ENCODE measurements at places on chromosomes 7 and 10. TPM values are rescaled to one million over a fixed set of nuclear protein-coding genes. Genes with fewer than 3 reads are reported as not detected.

- ATAC-seq, result no peak
Measured at GRCh38 chr7:38678698-38679054, 47.5 kb upstream of the AMPH start.

DNA sequence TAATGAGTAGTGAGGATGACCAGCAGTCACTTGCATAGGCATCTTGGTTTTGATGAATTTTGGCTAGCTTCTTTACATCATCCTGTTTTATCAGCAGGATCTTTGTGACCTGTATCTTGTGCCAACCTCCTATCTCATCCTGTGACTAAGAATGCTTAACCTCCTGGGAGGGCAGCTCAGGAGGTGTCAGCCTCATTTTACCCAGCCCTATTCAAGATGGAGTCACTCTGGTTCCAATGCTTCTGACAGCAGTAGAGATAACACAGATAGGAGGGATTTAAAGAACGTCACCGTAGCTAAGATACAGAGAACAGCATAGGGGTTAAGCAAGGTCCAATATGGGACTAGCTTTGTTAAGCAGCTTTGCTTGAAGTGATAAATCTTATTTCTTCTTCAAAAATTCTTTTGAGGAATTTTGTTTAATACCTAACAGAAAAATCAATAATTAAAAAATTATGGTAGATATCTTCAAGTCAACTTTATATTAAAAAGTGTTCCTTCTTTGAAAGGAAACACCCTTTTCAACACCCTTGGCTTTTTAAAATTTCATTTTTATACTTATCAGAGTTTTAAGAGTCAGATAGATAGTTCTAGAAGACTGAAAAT lies 39.9 kb downstream of the TMEM229A start:
- no peak for ATAC-seq

- ATAC-seq, result no peak
Measured at GRCh38 chr10:31686599-31686998, 242.0 kb downstream of the ARHGAP12 start.

DNA sequence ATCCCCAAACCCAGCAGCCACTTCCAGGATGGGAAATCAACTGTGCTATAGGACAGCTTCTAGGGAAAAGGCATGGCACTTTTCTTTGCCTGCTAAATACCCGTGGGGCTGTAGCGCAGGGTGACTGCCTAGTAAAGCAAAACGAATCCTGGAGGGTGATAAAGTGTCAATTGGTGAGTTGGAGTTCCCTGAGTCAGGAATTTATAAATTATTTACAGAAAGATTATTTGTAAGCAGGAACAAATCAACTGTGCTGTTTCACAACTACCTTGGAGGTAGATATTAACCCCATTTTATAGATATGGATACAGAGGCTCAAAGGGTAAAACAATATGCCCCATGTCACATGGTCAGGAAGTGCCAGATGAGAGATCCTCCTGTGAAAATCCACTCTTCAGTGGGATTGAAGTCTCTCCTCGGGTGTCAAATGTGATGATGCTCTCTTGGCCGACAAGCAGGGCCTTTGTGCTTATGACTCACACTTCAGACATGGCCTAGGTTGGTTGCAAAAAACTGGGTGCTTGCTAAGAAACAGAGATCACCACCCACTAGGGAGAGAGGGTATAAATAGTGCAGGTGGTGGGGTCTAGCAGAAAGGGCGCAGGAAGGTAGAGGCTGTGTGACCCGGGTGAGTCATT lies 383.2 kb upstream of the ZMIZ1 start:
- ATAC-seq, result no peak

GRCh38 chr7:96211954-96212353 lies 109.9 kb downstream of the SLC25A13 start:
- no peak for ATAC-seq

- no peak for ATAC-seq
Measured at GRCh38 chr7:117322741-117323304, at the start of gene WNT2. TSS of gene WNT2 (minus strand) at chr7:117323058. CDS start at chr7:117322989, 69 bp downstream.

- no peak for ATAC-seq
Measured at GRCh38 chr7:80275192-80275605, 140.6 kb downstream of the GNAI1 start.

DNA sequence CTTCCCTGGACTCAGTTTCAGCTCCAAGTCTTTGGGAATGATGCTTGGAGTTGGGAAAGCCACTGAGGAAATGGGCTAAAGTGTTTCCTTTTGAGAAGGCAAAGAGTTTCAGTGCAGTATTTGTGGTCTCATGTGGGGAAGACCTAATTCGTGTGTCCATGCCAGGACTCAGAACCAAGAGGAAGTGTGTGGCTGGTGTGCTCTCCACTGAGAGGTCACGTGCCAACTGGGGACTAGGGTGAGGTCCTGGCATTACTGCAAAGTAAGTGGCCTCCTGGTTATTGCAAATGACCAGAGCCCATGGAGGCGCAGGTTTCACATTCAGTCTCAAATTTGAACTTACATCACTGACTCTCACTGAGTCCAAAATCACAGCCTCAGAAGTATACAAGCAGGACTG lies 48.6 kb upstream of the ITPRID1 start:
- no peak for ATAC-seq

- no peak for ATAC-seq
Measured at GRCh38 chr7:67006965-67007364, 10.3 kb downstream of the TYW1 start.

GRCh38 chr7:132428247-132428919 lies 147.9 kb downstream of the PLXNA4 start:
- no peak for ATAC-seq

DNA sequence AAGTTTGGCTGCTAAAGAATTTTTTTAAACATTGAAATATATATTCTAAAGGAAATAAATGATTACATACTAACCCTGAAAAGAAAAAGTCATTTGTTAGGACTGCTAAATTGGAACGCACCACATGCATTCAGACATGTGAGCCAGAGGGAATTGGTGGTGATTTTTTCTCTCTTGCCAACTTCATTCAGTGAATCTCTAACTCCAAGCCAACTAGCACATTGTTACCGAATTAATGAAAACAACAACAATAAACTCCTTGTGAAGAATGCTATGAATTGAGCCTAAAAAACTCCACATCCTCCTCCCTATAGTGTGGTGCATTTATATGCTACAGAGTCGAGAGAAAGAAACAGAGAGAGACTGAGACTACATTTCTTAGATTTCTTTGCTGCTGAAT lies 135.5 kb upstream of the CACNA2D1 start:
- ATAC-seq, result no peak

GRCh38 chr7:157274991-157275427 lies 61.8 kb upstream of the DNAJB6 start:
- no peak for ATAC-seq

DNA sequence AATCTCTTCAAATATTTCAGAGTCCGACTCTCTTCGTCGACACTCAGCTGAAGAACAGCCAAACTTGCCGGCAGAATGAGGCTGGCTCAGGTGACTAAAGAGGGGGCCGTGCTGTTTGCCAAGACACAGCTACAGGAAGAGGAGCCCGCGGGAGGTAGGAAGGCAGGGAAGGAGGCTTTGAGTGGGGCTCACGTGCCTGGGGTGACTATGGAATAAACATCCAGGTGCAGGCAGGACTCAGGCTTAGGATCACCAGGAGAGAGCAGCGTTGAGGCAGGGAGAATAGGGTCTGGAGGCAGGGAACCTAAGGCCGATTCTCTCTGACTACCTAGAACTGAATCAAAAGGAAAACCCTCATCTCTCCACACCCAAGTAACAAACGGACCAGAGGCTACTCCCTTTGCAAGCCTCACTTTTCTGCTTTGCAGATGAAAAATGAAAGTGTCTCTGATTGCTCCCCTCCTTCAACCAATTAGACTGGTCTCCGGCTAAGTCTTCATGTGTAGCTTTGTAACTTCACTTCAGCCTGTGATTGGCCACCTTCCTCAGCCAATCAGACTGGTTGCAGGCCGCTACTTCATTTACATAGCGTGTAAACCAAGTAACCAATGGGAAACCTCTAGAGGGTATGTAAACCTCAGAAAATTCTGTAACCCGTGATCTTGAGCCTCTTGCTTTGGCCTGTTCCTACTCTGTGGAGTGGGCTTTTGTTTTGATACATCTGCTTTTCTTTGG lies 19.7 kb upstream of the BNIP3 start:
- peak; percentile 73 for ATAC-seq

CYP3A7 gene
- total RNA-seq, result not detected

HTR7 gene
- 0.28 TPM for total RNA-seq
